Epithelial cell of prostate (primary cell): ENCODE measurements at places on chromosomes 3 and 15.

DNA sequence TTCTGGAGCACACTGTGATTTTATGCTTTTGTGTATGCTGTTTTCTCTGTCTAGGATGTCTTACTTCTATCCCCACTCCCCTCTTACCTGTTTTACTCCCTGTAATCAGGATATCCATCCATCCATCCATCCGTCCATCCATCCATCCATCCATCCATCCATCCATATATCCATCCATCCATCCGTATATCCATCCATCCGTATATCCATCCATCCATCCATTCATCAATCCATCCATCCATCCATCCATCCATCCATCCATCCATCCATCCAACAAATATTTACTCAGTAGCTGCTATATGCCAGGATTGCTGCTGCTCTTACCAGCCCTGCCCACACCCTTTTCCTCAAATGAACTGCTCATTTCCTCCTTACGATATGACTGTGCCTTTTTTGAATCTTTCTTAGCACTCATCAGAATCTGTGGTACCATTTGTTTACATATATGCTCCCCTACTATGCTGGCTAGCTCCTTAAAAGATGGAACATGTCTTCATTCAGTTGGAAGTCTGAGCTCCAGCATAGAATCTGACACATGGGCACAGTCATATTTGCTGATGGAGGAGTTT lies 35.2 kb downstream of the USP13 start:
- DNase-seq, result no peak

DNA sequence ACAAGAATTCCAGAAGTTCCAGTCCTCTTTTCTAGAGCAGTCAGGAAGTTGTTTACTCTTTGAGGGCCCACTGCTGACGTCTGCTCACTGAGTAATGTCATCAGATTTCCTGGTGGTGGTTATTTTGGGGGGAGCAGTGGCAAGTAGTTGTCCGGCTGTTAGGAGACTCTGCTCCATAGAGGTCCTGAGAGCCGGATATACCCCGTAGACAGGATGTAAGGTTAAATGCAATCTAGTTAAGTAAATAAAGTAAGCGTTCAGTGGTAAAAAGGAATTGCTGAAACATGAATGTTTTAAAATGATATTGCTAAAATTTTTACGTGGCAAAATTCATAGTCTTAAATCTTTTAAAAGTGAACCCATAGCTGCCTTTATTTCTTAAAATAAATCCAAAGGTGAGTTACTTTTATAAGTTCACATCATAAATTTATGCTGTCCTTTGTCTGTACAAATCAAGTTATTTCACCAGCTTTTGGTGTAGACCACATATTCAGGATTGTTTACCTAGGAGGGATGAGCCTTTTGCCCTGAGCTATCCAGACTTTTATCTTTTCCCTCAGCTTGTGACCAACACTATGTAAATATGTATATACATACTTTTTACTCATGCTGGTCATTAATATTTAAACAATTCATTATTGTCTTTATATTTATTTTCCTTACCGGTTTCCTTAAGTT lies 65.8 kb downstream of the PDE8A start:
- DNase-seq, result no peak

- DNase-seq, result no peak
Measured at GRCh38 chr3:78281381-78281780, 1241.5 kb downstream of the ROBO2 start.

DNA sequence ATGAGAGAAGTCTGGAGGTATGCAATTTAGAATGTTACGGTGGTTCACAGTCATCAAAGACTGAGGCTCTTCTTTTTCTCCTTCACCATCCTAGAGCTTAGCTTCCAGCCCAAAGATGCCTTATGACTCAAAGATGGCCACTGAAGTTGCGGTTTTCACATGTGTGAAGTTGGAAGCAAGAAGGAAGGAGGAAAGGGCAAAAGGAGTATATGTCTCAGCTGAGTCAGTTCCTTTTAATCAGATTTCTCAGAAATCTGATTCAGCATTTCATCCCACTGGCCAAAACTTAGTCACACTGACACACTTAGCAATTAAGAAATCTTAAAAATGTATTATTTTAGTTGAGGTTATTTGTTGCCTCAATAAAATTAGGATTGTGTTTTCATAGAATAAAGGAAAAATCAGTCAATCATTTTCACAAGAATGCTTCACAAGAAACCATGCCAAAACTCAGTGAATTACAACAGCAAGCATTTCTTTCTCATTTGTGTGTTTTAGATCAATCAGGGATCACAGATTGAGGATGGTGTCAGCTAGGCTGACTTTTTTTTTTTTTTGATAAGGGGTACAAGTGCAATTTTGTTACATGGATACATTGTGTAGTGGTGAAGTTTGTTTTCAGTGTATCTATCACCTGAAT lies 211.1 kb upstream of the GADL1 start:
- DNase-seq, result peak; percentile 91

DNA sequence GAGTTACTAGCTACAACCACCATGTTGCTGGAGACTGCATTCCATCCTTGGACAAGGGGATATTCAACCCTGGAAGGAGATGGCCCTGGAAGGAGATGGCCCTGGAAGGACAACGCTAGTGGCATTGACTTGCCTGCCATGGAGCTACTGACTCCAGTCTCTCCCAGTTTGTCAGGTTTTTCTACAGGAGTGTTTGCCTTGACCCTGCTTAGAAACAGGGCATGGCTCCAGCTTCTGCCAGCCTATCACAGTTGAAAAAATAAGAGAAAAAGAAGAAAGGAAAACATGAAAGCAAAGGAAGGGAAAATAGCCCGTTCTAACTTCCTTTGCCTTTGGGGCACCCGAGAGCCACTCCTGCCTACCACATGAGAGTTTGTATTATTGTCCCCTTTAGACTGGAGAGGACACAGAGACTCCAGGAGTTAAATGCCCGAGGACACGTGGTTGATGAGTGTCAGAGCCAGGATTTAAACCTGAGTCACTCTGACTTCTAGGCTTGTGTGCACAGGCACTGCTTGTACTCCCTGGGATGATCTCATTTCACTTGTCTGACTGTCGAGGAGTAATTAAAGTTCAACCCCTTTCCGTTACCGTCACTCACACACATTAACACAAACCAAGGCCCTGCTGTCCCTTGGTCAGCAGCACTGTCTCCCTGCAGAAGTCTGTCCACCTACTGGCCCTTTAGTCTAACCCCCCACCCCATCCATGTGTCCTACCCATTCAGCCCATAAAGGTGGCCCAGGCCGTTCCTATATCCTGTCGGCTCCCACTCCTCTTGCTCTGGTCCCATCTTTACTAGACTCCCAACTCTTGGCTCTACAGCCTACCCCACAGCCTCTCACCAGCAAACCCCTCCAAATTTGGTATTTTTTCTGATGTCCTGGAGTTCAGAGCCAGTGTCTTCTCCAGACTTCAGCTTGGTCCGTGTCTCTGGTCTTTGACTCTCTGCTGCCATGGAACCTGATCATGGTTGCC lies 46.1 kb downstream of the C2CD4A start:
- peak; percentile 95 for DNase-seq

- DNase-seq, result no peak
Measured at GRCh38 chr3:188875413-188875812, 296.4 kb upstream of the TPRG1 start.
